ENCODE measurements at places on chromosomes 7 and 10. TPM values are rescaled to one million over a fixed set of nuclear protein-coding genes. Genes with fewer than 3 reads are reported as not detected.

SLC18A3 gene
- not detected for total RNA-seq

PLXDC2 gene
- 155 TPM for total RNA-seq

TRIP6 gene
- total RNA-seq: 80.3 TPM

EN2 gene
- total RNA-seq: not detected

PLXNA4 gene
- 30.1 TPM for total RNA-seq

ANLN gene
- total RNA-seq: 1.9 TPM

TUBB8 gene
- total RNA-seq: not detected

DNA sequence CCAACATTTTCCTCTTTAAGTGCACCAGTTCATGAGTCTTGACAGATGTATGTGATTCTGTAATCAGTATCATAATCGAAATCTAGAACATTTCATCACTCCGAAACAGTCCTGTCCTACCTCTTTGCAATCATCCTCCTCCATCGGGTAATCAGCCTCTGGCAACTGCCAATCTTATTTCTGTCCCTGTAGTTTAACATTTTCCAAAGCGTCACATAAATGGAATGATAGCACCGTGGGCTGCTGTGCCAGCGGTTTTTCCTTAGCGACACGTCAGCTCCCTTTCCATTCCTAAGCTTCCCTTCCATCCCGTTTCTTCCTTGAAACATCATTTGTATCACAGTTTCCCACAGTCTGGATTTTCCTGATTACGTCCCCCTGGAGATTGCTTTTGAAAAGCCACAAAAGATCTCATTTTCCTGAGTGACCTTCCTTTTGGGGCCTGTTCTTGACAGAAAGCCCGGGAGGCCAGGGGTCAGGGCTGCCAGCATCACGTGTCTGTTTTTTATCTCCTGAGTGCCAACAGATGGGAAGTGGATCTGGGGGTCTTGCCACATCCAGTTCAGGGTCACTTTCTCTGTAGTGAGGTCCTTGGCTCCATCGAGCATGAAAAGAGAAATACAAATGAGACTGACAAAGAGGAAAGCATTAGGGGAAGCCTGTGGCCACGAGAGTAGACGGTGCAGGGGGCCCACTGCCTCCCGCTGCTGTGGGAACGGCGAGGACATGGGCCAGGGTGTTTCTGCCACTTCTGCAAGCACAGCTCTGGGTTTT, 31.6 kb downstream of the TMEM120A start:
- DNase-seq: peak; percentile 73

- no peak for DNase-seq
These were observed 11.7 kb downstream of the CASP2 start for GRCh38 chr7:143299840-143300239.

DNA sequence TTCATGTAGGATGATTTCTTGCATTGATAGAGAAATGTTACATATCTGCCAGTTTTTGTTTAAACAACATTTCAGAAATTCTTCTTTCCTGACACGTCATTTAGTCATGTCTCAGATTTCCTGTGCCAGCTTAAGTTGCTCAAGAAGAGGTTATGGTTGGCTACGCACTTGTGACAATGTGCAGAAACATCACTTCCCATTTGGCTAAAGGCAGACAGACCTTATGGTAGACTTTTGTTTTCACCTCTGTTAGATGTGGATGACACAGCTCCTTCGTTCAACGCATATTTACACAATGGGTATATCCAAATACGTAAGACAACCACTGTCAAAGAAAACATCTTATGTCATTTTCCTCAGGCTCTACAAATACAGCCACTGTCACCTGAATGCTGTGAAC, 125.8 kb downstream of the DOCK4 start:
- DNase-seq: no peak

DNA sequence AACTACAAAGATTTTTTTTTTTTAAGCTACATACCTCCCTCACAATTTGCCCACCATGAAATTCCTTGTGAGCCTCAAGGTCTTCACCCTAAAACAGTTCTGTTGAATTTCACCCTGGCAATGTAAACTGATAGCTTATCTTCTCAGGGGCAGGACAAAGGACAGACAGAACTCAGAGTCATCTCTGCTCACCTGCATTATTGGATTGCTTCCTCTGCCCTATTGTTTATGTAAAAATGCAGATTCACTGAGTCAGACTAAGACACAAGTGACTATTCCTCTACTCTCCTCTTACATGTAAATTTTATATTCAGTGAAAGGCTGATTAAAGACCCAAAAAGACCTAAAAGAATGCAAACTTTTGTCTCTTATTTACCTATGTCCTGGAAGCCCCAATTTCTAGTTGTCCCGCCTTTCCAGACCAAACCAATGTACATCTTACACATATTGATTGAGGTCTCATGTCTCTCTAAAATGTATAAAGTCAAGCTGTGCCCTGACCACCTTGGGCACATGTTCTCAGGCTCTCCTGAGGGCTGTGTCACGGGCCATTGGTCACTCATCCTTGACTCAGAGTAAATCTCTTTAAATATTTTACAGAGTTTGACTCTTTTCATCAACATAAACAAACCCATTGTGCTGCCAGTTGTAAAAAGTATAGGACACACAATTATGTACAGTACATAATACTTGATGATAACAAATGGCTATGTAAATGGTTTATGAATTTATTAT, 440.2 kb downstream of the HTR7 start:
- DNase-seq: no peak

DNA sequence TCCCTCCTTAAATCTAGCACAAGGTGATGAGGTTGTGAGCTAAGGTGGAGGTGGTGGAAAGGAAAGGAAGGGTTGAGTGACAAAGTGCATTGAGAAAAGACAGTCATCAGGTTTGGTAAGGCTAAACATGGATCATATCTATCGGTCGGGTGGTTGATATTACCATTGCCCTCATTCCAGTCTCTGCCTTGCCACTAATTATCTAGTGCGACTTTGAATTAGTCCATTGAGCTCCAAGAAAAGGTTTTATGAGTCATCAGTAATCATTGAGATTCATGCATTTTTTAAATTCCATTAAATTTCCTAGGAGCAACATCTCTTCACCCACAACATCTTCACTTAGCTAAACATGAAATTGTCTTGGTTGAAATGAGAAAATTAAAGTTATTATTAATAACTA, 68.9 kb upstream of the FRMD4A start:
- DNase-seq: no peak

GRCh38 chr10:96041146-96041545, 2.2 kb upstream of the CCNJ start:
- DNase-seq: no peak

GRCh38 chr7:28169230-28169629, 11.4 kb downstream of the JAZF1 start:
- no peak for DNase-seq

DNA sequence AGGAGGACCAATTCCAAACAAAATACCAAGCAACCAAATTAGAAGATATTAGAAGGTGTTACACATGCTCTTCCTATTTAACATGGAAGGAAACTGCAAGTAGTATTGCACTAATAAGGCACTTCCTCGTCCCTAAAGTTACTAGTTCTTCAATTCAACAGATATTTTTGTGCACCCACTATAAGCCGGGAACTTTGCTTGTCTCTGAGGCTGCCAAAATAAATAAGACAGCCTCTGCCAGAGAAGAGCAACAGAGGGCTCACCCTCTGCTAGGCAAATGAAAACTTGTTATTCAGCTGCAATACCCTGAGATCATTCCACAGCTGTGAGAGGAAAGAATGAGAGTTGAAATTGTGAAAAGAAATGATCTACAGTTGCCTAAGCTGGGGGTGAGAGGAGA, 37.4 kb upstream of the GSAP start:
- no peak for DNase-seq

GRCh38 chr7:115474137-115474536, 552.2 kb downstream of the MDFIC start:
- DNase-seq: no peak

GRCh38 chr7:2715341-2716231, 27.6 kb downstream of the AMZ1 start:
- no peak for DNase-seq

DNA sequence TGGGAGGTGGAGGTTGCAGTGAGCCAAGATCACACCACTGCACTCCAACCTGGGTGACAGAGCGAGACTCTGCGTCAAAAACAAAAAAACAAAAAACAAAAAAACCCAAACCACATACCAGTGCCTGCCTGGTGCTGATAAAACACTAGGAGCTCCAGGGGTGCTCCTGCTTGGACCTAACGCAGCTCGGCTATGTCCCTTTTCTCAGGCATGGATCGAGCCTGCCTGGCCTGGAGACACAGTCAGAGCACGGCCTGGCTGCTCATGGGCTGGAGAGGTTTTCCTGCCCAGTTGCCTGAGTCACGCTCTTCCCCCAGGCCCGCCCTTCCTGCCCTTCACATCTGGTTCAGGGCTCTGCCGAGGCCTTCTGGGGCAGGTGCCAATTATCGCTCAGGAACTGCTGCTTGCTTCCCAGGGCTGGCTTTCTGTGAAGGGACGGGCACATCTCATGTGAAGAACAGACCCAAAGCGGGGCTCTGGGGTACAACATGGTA, 12.6 kb upstream of the NPFFR1 start:
- DNase-seq: peak; percentile 93

- DNase-seq: no peak
These were observed 491.9 kb downstream of the SORCS1 start for GRCh38 chr10:106672517-106673175.

DNA sequence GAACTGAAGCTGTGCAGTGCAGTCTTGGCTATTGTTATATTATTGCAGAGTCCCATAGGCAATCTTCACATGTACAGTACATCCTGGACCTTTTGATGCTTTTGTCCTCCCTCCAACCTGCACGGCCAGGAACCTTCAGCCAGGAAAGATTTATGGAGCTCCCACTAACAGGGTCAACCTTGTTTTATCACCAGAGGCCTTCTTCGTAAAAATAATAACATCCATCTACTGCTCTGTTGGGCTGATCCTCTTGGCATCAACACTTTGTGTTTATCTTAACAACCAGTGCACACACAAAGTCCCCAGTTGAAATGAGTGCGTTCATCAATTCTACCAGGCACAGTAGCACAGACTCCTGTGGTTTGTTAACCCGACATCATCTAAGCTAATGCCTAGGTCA, 72.4 kb downstream of the AGMO start:
- no peak for DNase-seq

- no peak for DNase-seq
These were observed 235.8 kb downstream of the PAXIP1 start for GRCh38 chr7:154767142-154767541.

- peak; percentile 48 for DNase-seq
These were observed 96.2 kb downstream of the LHPP start for GRCh38 chr10:124557648-124558338.

DNA sequence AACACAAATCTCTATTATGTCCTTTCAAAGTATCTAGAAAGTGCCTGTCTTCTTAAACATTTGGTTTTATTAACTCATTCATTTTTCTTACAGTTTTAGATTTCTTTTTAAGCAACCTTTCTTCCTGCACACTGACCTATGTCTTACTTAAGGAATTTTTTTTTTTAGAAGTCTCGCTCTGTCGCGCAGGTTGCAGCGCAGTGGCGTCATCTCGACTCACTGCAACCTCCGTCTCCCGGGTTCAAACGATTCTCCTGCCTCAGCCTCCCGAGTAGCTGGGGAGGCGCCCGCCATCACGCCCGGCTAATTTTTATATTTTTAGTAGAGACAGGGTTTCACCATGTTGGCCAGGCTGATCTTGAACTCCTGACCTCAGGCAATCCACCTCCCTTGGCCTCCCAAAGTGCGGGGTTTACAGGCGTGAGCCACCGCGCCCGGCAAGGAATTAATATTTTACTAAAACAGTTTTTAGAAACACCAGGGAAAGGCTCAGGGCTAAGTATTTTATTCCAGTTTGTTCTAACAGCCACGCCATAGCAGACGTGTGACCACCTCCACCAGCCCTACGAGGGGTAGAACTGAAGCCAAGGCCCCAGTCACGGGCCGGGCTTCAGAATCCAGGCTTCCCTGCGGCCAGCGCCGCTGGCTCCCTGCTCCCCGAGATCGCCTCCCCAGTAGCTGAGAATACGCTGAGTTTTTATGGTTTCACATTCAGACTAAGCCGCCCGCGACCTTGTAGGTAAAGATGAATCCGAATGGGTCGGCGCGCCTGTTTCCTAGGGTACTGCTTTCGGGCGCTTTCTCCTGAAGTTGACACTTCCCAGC, 941 bp upstream of the LUC7L2 start:
- DNase-seq: no peak

DNA sequence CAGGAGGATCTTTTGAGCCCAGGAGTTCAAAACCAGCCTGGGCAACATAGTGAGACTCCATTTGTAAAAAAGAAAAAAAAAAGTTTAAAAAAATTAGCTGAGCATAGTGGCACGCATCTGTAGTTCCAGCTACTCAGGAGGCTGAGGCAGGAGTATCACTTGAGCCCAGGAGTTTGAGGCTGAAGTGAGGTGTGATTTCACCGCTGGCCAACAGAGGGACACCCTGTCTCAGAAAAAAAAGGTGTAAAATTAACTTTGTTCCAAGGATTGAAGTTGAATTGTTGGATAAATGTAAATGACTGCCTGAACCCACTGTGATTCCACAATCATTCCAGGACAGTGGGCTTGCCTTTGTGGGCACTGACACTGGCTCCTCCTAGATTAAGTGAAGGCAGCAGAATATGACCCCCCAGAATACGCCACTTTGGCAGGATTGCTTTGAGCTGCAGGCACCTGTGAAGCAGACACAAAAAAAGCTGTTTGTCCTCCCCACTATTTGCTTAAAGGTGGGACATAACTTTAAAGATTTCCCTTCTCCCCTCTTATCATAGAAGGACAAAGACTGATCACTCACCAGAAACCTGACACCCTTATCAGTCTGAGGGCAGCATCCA, 57.2 kb upstream of the FOXI2 start:
- no peak for DNase-seq

GRCh38 chr7:103343332-103343731, 1.2 kb downstream of the DNAJC2 start:
- DNase-seq: no peak

DNA sequence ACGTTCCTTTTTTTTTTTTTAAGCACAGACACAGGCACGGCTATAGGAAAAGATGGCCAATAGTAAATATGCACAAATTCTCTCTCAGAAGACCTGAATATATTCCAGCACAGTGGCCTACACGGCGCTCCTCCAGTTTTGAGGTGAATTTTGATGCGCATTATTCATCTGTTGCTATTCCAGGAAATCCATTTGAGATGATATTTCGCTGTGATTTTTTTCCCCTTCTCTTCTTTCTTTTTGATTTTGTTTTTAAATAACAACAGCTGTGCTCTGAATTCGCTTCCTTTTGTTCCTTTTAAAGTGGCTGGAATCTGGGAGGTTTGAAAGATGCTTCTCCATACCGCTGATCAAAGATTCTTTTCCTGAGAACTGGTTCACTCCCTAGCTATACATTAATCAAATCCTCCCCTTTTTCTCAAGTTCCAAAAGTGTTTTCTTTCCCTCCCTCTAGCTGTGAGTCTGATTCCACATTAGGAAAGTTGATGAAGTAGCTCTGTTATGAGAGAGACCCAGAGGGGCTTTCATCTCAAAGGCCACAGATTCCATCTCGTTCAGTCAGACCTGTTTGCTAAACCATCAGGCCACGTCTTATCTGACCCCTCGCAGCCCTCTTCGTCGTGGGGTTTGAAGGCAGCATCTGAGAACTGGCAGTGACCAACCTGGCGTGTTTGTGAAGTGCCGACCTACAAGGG, 602.7 kb upstream of the NRP1 start:
- DNase-seq: no peak

GRCh38 chr10:131099028-131099726, 212.3 kb downstream of the TCERG1L start:
- DNase-seq: peak; percentile 11
